AG09319 (cell line): ENCODE measurements at places on chromosomes 6 and 20.
A peak's percentile ranks its signal among the peaks of the same experiment; 100 is the strongest.

- DNase-seq = no peak
These were observed 573.6 kb downstream of the MMUT start for GRCh38 chr6:48889429-48889828.

DNA sequence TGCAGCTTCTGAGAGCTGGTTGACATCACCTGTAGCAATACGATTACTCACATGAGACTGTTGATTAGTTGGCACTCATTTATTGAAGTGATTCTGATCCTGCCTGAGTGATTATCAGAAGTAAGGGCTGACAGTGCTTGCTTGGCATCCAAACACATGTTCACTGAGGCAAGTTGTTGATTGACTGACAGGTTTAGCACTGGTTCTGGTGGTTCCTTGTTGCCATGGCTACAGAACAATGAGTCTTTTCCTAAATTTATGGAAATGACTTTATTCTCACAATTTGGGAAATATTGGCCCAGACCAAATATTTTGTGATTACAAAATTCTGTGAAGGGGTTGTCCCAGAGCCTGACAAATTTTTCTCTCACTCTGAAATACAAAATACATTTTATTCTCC lies 146.0 kb upstream of the RAB32 start:
- DNase-seq = no peak

DNA sequence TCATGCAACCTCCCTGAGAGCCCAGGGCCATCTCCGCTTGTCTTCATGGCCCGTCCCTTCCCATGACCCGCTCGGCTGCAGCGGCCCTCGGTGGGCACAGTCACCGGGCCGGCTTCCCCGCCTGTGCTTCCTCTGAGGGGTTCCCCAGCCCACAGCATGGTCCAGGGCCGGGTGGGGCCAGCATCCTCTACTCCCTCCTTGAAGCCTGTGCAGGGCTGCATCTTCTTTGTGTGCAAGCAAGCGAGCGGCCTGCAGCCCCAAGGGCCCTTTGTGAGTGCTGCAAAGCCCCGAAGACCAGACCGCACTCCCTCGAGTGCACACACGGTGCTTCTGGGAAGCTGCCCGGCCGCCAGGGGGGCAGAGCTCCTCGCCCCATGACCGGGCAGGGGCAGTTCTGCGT lies 265.8 kb downstream of the TAF4 start:
- DNase-seq = no peak

GRCh38 chr6:12381587-12381986 lies 91.4 kb downstream of the EDN1 start:
- DNase-seq = no peak

- DNase-seq = no peak
These were observed 17.7 kb downstream of the PSMG4 start for GRCh38 chr6:3276174-3277167.

DNA sequence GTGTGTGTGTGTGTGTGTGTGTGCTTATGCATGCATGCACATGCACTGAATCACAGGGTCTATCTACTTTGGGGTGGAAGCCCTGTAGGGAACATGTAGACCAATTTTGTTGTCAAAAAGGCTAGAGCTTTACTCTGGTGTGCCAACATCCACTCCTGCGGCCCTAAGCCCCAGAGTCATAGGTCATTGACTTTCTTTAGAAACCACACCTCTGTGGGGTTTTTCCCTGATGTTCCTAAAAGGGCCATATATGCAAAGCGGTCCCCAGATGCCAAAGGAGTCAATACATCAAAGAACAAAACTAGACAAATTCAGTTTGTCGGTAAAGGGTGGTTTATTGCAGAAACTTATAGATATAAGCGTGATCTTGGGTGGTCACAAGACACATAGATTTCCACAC lies 29.8 kb upstream of the SLC2A12 start:
- no peak for DNase-seq

GRCh38 chr20:57786304-57786932 lies 76.6 kb upstream of the PMEPA1 start:
- DNase-seq = no peak

- no peak for DNase-seq
These were observed 11.5 kb downstream of the PEDS1 start for GRCh38 chr20:50141811-50142561.

DNA sequence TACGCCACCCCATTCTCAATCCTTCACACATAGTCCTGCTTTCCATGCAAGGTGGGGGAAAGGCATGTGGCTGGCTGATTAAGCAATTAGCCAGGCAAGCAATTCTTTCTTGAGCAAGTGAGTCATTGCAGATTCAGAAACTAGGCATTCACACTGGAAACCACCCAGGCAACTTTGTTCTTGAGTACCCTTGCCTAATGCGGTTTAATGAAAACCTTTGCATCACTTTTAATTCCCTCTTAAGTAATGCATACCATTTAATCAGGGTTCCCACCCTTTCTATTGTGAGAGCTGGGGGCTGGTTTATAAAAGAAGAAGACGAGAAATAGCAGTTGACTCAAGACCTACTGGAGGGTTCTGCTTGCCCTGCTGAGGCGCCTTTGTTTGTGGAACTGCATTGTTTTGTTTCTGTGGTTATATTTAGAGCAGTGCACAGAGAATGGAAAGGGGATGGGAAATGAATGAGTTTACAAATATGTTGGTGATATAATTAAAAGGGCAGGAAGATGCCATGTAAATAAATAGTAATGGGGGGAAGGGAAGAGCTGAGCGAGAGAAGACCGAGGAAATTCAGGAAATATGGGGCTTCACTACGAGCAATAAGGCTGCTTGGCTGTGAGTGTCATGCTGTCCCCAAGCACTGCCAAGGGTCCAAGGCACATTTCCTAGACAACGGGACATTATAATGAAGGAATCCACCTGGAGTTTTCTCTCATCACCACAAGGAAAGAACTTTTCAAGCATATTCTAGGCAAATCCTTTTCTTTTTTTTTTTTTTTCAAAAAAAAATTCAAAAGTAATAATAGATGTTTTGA lies 48.8 kb upstream of the TSHZ2 start:
- DNase-seq = peak; percentile 42

- DNase-seq = no peak
These were observed 66.8 kb upstream of the PTCHD4 start for GRCh38 chr6:48177786-48178185.

DNA sequence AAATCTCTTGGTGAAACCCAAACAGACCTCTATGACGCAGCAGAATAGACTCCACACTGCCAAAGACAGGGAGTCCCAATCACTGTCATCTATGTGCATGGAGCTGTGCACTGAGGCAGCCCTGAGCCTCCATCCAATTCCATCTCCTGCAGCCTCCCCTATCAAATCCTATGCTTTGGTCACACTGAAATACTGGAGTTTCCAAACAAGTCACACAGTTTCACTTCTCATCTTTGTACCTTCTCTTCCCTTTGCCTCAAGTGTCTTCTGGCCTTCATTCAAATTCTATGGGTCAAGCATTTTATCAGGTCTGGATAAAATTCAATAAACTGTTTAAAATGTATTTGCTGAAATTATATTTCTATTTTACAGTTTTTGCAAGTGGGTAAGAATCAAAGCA lies 38.5 kb downstream of the FBXL4 start:
- DNase-seq = no peak

- DNase-seq = no peak
These were observed 137.5 kb upstream of the PTPN1 start for GRCh38 chr20:50372770-50373088.

- DNase-seq = peak; percentile 37
These were observed 2.1 kb downstream of the TOP1 start for GRCh38 chr20:41030531-41031242.

DNA sequence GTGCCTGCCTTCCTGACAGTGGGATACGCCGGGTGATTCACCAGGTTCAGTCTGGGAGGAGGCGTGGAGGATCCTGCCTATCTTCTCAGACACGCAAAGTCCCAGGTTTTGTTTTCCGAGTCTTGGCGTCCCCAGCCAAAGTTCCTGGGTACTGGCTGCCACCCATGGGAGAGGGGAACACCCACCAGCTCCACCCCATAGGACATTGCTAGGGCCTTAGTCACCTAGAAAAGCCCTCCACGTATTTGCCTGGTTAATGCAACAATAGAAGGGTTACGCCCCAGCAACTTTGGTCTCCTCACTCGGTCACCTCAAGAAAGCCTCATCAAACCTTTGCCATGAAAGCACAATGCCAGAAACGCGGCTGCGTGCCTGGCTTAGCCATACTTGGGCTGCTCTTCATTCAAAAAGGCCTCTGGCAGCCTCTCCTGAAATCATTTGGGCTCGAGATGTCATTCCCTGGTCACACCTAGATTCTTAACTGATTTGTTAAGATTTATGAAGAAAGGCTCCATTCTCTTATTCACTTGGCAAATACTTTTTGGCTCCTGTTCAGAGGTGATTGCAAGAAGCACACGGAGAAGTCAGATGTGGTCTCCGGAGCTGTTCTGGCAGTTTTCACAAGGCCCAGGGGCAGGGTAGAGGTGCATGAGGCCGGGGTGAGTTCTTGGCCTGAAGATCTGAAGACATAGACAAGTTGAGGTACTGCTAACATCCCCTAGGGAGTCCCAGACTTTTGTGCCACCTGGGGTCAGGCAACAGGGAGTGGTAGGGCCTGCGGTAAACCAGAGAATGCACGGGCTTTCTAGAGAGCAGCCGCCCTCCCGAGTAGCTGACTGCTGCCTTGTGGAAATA lies 35.5 kb upstream of the ZNF133 start:
- DNase-seq = no peak

GRCh38 chr6:104680539-104680938 lies 179.2 kb downstream of the HACE1 start:
- DNase-seq = no peak

DNA sequence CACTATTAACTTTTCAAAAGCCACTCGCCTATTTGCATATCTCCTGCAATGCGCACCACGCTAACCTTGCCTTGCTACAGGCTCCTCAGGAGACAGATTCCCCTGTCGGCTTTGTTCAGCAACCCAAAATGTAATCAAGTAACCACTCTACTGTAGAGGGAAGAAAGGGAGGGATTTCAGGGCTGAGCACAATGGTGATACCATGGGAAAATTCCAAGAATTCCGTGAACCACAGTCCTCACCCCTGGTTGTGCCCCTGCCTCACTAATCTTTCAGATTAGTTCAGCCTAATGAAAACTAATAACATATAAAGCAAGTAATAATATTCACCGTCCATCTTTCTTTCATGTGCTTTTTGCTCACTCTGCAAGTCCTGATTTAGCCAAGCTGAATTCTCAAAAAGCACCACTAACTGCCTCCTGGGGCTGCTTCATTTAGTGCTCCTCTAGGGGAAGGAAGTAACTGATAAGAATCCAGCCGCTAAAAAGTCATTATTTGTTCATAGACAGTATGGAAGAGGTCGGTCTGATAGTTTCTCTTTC lies 6.6 kb downstream of the CITED2 start:
- DNase-seq = no peak

DNA sequence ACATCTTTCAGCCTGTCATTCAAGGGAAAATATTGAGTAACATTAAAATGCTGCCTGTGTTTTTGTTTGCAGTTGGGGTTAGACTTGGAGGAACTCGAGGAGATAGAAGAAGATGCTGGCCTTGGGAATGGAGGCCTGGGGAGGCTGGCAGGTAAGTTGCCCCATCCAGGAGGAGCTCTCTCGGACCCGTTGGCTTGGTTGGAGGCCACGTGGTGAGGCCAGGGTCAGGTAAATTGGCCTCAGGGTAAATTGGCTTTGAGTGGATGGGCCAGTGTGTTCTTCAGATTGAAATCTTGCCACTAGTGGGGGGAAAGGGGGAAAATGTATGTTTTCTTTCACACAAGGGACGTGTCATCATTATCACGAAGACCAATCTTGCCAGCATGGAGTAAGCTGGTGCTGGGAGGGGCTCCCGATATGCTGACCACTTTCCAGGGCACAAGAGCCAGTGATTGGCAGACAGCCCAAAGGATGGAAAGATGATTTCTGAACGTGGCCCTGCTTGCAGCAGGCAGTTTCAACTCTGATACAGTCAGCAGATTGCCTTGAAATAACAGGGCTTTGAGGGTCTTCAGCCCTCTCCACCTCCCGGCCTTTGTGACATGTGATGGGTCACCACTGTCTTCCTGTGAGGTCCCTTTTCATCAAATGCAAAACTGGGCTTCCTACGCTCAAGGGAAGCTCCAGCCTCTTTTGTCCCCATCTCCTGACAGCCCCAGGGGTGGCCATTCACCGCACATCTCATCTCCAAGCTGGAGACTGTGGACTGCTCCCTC lies 21.4 kb downstream of the PYGB start:
- DNase-seq = no peak

GRCh38 chr6:163679753-163680152 lies 265.2 kb downstream of the QKI start:
- DNase-seq = no peak

GRCh38 chr6:3229566-3230178 lies 2.2 kb upstream of the TUBB2B start:
- DNase-seq = no peak

DNA sequence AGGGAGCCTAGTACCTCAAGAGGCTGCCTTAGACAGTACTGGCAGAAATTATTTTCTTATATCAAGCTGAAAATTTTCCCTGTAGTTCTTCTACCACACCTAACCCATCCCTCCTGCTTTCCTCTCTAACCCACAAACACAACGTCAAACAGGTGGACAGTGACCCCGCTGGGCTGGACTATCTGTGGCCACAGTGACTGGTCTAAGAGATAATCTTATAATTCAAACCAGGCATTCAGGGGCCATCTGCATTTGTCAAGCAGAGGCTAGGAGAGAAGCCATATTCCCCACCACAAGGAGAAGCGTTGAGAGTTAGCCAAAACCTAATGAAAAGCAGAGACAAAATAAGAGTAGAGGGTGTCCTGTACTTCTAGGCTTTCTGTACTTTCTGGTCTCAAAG lies 8.2 kb downstream of the HDDC2 start:
- DNase-seq = no peak

DNA sequence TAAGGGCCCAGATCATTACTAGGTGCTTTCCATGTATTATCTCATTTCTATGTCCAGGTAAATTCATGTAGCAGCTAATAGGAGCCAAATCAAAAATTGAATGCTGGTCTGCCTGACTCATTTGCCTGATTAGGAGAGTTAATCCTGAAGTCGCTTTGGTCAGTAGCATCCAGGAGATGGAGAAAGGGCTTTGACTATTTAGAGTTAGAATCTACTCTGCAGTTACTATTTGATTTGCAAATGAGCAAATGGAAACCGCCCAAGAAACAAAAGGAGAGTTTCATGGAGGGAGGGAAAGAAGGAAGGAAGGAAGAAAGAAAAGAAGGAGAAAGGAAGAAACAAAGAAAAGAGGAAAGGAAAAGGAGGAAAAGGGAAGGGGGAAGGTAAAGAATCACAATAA lies 539.6 kb upstream of the MMS22L start:
- no peak for DNase-seq

- no peak for DNase-seq
These were observed 10.5 kb downstream of the KDM1B start for GRCh38 chr6:18165751-18166150.
